Gastrocnemius medialis (tissue), 4 donors: ENCODE measurements at places on chromosomes 3 and 15.

- DNase-seq, result no peak
Observed at GRCh38 chr3:99881121-99881524, 63.5 kb downstream of the CMSS1 start.

DNA sequence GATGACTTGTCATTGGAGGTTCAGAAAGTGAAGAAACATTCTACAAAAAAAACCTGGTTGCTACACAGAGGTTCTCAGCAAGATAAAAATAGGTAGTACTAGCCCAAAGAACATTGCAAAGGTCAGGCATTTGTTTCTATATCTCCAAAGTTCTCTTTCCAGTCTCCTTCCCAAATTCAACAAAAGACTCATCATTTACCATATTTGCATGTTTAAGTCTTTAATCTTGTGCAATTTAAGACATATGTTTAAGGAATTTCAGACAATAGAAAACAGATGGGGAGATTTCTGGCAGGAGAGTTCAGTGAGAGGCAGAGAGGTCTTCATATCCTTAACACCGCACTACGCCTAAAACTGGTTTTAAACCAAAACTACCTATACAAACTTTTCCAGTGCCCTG lies 173.8 kb upstream of the THBS1 start:
- DNase-seq, result no peak

- DNase-seq, result no peak
Observed at GRCh38 chr15:57227166-57227565, 149.1 kb upstream of the CGNL1 start.

DNA sequence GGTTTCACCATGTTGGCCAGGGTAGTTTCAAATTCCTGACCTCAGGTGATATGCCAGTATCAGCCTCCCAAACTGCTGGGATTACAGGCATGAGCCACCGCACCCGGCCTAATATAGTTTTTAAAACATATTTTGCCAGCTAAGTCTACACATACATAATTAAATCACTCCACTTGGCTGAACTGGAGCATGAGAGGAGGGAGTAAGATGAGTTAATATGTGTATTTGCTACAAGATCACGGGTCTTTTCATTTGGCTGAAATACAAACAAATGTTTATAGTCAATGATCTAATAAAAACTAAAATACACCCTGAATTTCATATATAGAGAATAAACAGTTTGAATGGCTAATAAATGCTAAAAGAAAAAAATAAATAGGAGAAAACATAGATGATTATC lies 25.3 kb downstream of the SLC30A4 start:
- no peak for DNase-seq

GRCh38 chr3:126256251-126256650 lies 75.9 kb upstream of the ALDH1L1 start:
- DNase-seq, result no peak

DNA sequence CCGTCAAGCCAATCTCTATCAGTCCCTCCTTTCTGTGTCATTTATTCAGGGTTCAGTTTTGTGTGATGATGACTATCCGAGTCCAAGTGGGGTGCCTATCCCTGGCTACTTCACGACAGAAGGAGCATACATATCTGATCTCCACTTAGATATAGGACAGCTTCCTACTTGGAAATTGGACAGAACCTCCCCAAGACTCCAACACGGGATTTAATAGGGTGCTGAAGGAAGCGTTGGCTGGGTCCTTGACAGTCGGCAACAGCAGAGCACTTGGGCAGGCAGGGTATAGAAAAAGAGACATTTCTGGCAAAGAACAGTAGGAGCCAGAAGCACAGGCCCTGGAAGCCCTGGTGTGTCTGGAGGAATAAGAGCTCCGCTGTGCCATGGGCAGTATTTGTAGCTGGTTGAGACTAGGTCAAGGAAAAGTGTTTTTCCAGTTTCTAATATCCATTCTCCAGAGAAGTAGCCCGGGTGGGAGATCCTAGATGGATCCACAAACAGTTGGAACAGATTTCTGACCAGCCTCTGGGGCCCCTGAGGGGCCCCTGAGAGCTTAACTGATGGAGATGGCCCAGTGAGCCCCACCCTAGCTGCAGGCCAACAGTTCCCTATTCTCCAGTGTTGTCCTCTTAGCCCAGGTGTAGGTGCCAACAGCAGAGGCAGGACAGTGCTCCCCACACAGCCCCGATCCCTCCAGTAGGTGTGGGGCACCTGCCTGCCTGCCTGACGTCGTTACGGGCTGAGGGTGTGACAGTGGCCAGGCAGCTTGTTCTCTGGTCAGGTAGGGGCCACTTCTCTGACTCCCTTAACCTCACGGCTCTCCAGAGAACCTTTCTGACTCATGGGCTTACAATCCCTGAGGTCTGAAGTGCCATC lies 130.8 kb downstream of the CHCHD6 start:
- no peak for DNase-seq

- no peak for DNase-seq
Observed at GRCh38 chr3:13525827-13526625, 22.9 kb upstream of the FBLN2 start.

DNA sequence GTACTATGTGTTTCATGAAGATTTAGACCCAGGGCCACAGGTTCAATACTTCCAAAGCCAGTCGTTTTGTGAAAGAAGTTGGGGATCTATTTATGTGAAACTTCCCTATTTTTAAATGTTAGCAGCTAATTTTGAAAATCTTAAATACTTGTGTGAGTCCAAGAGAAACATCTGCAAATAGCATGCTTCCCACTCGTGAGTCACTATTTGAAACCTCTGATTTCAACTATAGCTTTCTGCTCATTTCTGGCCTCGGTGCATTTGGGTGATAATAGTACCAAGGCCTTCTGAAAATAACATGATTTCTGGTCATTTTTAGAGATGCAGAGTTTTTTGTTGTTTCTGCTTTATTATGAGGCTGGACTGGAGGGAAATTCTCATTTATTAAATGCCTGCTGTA lies 110.0 kb downstream of the OPA1 start:
- DNase-seq, result no peak

- DNase-seq, result no peak
Observed at GRCh38 chr3:189967254-189967865, 153.3 kb downstream of the P3H2 start.

DNA sequence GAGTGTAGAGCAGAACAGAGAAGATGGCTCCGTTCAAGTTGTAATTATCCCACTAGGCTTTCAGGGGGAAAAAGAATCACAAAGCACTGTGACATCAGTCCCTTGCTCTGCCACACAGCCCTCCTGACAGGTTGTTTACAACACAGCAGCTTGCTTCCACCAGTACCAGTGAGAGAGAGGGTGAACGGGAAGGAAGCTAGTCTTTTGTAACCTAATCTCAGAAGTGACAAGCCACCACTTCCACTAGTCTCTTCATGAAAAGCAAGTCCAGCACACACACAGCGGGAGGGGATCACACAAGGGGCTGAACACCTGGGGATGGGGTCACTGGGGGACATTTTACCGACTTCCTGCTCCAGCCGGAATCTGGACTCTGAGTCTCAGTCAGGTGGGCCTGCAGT lies 86.3 kb downstream of the FAM81A start:
- DNase-seq, result no peak

- peak; percentile 19 for DNase-seq
Observed at GRCh38 chr15:77507911-77508310, 87.2 kb downstream of the HMG20A start.

- no peak for DNase-seq
Observed at GRCh38 chr15:85760049-85760448, 34.7 kb downstream of the KLHL25 start.
